ENCODE measurements at places on chromosomes 7 and 10. TPM values are rescaled to one million over a fixed set of nuclear protein-coding genes. Genes with fewer than 3 reads are reported as not detected.

DNA sequence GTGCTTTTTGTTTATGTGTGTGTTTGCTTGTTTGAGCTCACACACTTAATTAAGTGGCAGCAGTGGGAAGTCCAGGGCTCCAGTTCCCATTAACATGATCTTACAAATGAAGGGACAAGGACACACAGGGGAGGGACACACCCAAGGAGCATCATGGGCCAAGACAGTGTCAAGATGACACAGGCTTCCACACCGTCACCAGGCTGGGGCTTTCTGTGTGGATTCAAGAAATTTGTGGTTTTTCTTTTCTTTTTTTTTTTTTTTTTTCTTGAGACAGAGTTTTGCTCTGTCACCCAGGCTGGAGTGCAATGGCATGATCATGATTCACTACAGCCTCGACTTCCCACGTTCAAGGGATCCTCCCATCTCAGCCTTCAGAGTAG, 173.6 kb downstream of the KIAA1217 start:
- DNase-seq, result no peak

GRCh38 chr7:82722946-82723345, 279.4 kb upstream of the CACNA2D1 start:
- no peak for DNase-seq

GRCh38 chr10:64365663-64366062, 844.5 kb downstream of the REEP3 start:
- DNase-seq, result no peak

DNA sequence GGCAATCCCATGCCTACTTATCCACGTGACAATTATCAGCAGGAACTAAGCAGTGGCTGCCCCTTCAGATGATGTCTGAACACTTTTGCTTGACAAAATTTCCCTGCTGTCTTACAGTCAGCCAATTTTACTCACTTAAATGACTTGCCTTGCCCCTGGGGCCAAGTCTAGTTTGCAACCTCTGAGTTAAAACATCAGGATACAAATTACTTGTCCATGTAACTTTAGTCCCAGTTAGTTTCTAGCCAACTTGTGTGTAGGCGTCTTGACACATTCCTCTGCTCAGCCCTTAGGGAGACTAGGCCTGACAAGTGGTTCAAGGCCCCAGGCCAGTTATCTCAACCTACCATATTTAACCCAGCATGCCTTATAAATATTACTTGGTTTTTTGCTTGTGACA, 11.6 kb upstream of the TYSND1 start:
- DNase-seq, result no peak

DNA sequence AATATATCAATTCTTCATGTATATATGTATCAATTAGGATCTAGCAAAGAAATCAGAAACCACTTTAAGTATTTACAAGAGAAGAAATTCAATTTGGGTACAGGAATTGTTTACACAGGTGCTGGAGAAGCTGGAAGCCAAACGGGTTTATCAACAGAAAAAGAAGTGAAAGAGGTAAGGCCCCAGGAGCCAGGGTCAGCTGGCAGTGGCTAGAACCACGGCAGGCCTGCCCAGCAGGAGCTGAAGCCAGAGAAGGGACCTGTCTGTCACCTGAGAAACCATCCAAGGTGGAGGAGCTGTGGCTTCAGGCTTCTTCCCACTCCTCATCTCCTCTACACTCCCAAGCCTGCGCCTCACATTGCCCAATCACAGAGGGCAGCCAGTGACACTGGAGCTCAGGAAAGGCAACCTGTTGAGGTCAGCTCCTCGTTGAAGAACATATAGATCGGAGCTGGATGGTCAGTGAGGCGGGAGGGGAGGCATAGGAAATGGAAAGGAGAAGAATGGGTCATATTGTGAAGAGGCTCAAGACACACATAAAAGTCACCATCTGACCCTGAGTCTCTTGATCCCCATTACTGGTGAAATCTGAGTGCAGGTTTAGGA, 182.6 kb downstream of the REEP3 start:
- DNase-seq, result no peak

Gene VAX1
- not detected for total RNA-seq

Gene ZNF727
- 2.1 TPM for total RNA-seq

Gene CYP26A1
- not detected for total RNA-seq

Gene PNLIPRP2
- total RNA-seq, result not detected

Measured in esophagus squamous epithelium (tissue), 5 donors.